ENCODE measurements at places on chromosomes 16 and 17.

DNA sequence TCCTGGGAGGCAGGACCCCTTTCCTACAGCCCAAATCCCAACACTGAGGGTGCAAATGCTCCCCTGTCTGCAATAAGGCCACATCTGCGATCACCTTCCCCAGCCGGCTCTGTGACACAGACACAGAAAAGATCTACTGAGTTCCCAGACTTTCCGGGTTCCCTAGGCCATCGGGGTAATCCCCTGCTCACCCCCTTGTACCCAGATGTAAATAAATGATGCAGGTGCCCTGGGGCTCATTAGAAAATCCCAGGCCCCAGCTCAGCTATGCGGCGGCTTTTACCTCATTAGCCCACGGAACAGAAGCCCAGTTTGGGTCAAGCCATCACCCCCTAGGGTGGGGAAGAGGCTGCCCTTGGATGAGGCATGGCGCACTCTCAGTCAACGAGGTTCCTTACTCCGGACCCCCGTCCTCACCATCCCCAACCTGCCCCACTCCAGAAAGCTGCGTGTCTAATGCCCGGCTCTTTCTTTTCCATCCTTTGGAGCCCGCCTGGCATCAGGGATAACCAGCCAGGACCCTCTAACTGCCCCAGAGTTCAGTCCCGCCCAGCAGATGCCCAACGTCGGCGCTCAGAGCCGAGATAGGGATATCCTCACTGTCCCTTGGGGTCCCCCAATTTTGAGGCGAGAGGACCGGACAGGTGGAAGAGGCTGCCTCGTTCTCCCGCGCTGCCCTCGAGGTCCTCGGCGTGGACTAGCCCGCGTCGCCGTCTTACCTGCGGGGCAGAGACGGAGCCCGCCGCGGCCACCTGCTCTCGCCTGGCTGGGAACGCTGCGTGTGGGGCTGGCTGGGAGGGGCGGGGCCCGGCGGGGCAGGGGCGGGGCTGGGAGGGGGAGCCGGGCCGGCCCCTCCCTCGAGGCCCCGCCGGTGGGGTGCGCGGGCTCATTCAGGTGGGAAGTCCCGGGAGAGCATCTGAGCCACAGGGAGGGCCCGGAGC is at the start of gene ZNF385C:
TSS of gene ZNF385C (minus strand) at position 783 of the 941 bp plus-strand sequence. CDS start 35,417 bp downstream, outside the sequence.
- no peak for DNase-seq

DNA sequence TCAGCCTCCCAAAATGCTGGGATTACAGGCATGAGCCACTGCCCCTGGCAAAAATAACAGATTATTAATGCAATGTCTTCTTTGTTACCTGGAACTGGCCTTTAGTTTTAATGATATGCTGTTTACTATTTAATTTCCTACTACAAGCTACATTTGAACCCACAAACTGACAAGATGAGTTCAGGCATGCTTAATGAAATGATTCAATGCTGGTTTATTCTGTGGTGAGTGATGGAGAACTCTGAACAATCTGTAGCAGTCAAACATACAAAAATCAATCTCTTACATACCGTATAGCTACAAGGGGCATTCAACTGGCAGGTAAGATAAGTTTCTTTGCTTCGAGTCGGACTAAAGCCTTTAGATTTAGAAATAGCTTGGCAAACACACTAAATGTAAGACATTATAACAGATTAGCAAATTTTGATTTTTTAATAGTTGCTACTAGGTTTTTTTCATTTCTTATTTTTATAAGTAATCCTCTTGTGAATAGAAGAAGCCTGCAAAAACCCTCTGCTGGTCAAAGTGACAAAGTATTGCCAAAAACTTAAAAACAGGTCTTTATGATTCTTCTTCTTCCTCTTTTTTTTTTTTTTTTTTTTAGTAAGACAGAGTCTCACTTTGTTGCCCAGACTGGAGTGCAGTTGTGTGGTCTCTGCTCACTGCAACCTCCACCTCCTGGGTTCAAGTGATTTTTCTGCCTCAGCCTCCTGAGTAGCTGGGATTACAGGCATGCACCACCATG is 138.5 kb downstream of the SSH2 start:
- no peak for DNase-seq

GRCh38 chr16:66070140-66070917 is 296.2 kb upstream of the CDH5 start:
- no peak for DNase-seq

GRCh38 chr16:87384162-87384874 is 742 bp upstream of the FBXO31 start:
- no peak for DNase-seq

- DNase-seq = no peak
Measured at GRCh38 chr16:21233521-21234150, at the start of gene ANKS4B. Gene ANKS4B, plus strand, starts transcription at chr16:21233699. Its CDS starts 39 bp downstream, at chr16:21233738.

- DNase-seq = peak; percentile 37
Measured at GRCh38 chr17:58219789-58220183, 731 bp upstream of the MKS1 start.

DNA sequence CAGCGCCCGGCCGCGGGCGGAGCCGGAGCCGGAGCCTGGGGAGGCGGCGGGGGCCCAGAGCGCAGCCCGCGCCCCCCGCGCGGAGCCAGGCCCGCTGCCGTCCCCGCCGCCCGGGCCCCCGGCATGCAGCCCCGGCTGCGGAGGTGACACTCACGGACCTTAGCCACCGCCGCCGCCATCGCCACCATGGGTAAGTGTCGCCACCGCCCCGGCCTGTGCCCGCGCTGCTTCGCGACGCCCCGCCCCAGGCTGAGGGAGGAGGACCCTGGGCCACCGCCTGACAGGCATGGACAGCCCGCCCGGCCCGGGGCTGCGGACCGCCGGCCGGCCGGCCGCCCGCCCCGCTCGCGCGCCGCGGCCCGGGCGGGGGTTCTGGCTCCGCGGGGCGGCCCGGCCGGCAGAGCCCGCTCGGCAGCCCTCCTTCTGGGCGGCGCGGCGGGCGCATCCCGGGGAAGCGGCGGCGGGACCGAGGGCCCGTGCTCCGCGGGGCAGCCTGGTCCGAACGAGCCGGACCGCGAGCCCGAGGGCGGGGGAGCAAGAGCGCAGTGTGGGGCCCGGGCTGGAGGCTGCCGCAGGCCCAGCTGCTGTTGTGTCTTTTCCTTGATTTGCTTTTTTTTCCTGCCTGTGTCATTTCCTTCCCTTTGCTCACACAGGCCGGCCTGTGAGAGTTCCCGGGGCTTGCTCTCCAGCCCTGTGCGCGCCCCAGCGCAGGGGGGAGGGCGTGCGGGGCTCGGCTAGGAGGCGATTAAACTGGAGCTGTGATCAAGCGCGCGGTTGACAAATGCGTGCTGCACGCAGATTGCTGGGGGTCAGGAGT is 565 bp downstream of the MAP3K3 start:
- peak; percentile 73 for DNase-seq

- no peak for DNase-seq
Measured at GRCh38 chr17:76421044-76421407, 31.9 kb downstream of the UBE2O start.

DNA sequence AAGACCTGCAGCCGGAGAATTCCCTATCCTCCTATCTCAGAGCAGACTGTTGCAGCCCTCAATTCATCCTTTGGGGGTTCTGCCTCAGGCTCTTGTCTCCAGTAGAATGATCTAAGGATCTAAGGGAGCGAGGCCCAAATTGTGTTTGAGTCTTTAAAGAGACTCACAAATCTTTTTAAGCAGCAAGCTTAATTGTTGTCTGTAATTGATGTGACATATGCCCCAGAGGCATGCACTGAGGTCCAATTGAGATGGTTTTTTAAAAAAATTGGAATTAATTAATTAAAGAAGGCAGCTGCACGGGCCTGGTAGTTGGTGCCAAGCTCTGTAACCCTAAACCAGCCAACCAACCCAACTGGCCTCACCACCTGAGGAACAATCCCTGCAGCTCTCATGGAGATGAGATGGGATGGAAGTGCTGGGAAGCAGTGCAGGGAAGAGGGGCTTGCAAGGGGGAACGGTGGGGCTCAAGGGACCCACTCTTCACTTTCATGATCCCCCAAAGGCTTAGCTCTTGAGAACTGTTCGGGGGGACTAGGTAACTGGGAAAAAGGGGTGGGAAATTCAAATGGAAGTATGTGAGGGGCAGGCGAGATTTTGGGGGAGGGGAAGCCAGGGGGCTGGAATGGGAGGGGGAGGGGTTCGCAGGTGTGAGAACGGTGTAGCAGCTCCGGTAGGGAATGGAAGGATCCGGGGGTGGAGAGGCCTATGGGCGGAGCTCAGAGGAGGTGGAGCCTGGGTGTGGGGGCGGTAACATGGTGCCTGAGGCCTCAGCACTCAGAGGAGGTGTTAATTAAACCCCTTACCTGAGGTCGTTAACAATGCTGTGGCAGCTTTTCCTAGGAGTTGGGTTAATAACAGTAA is 9.2 kb upstream of the ZNF652 start:
- DNase-seq = no peak

GRCh38 chr17:333626-334396 is 18.8 kb downstream of the RPH3AL start:
- DNase-seq = no peak

DNA sequence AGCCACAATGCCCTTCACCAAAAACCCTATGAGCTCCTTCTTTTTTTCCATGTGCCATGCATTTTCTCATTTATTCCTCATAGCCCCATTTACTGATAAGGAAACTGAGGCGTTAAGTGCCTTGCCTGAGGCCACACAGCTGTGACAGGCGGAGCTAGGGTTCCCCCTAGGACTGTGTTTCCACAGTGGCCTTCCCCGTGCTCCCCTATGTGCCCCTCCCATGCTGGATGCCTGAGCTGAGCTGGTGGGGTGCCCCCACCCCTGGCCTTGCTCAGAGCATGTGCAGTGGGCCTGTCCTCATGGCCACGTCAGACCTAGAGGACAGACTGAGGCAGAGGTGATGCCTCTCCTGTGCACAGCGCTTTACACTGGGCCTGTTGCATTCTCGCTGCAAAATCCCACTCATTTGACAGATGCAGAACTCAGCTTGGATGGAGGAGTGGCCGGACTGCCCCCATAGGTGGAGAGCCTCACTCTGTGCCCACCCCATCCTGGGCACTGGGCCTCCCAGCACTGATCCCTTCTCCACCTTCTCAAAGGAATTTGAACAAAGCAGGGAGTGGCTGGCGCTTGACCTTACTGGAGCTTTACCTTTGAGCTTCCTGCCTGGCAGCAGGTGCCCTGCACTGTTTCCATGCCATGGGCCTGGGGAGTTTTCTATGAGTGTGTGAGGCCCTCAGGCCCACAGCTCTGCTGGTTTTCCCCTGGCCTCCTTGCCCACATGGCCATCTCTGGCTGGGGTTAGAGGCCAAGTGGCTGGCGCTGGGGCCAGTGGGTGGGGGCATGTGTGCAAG is 2.6 kb downstream of the MAP2K3 start:
- DNase-seq = no peak

All from GF-D8 (cell line).